ENCODE measurements at places on chromosomes 3 and 15. TPM values are rescaled to one million over a fixed set of nuclear protein-coding genes. Genes with fewer than 3 reads are reported as not detected.

DNA sequence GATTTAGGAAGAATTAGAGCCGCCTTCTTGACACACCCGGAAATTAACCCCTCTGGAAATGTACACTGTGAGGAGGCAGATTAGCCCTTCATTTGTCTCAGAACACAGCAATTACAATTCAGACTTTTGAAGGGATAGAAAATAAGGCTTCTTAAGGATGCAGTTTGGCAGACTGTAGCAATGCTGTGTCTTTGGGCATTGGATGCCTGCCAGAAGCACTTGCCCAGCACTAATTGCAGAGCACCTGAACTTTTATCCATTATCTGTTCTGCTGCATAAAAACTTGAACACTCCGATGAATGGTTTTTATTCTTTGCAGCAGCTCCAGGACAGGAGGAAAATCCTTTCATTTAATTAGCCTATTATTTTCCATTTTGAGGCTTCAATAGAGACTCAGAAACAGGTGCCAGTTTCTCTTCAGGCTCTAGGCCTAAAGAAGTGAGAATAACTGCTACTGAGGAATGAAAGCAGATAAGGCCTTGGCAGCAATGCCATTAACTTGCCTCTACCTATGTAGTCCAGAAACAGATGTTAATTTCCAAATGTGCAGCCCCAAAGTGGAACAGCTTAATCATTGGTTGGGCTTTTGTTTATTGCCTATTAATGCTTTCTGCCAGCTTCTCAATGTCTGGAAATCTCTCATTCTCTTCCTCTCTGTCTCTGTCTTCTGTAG lies 418.5 kb downstream of the NSUN3 start:
- no peak overlapping the region for H3K27ac ChIP-seq
- no peak overlapping the region for H3K4me3 ChIP-seq
- DNase-seq = no peak

- DNase-seq = no peak
- H3K36me3 ChIP-seq = peaks cover 65% of the 10 kb centered on the region
- H3K4me3 ChIP-seq = no peak overlapping the region
- H3K27ac ChIP-seq = no peak overlapping the region
These were observed 42.5 kb downstream of the TAMM41 start for GRCh38 chr3:11803977-11804892.

DNA sequence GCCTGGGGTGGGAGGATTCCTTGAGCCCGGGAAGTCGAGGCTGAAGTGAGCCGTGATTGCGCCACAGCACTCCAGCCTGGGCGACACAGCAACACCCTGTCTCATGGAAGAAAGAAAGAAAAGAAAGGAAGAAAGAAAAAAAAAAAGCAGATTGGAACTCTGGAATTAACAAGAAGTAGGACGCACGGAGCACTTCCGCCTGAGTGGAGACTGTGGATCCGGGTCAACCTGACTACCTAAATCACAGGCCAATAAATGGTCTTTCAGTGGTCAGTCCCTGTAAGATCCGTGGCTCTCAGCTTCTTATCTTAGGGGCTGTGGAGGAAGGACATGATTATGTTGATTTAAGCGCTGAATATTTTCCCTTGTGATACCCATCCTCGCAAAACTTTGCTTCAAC lies 2.4 kb upstream of the PPARG start:
- no peaks in the 10 kb centered on the region for H3K4me1 ChIP-seq
- no peak for DNase-seq
- no peaks in the 10 kb centered on the region for H3K36me3 ChIP-seq
- H3K27me3 ChIP-seq = peaks cover 58% of the 10 kb centered on the region
- peak overlapping the region; percentile 82 for H3K4me3 ChIP-seq

DNA sequence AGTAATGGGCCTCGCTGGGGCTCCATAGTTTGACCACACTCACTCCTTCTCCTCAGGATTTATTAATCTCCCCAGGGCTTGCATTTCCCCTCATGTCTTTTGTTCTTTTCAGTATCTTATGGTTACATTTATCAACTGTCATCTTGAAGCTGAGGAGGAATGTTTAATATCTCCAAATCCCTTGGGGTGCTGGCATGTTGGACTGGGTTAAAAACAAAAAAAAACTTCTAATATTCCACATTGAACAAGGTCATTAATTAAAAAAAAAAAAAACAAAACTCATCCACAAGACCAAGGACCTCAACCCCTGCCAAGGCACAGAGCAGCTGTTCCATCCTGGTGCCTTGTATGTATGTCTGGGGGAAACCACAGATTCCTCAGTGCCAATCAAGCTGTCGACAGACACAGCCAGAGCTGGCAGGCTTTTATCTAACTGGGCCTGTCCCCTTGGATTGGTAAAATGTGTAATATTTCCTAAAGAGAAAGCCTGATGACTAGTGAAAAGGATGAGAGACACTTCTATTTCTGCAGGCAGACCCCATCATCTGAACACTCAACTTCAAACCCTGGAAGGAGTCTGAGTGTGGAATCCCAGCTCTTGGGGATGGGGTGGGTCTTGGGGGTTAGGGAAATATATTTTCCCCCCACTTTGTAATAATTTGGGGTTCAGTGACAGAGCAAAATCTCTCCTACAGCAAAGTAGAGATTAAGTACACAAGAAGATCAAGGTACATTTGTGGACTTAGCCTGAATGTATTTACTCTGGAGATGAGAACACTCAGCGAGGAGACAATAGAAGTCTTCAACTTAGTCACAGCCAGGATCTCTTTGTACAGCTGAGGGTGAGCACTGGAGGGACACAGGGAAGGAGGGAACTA lies 69.1 kb downstream of the TTC23 start:
- no peak for DNase-seq
- no peak overlapping the region for H3K27ac ChIP-seq
- peaks cover 9% of the 10 kb centered on the region for H3K36me3 ChIP-seq
- peaks cover 33% of the 10 kb centered on the region for H3K4me1 ChIP-seq
- H3K27me3 ChIP-seq = no peaks in the 10 kb centered on the region
- no peak overlapping the region for H3K4me3 ChIP-seq

DNA sequence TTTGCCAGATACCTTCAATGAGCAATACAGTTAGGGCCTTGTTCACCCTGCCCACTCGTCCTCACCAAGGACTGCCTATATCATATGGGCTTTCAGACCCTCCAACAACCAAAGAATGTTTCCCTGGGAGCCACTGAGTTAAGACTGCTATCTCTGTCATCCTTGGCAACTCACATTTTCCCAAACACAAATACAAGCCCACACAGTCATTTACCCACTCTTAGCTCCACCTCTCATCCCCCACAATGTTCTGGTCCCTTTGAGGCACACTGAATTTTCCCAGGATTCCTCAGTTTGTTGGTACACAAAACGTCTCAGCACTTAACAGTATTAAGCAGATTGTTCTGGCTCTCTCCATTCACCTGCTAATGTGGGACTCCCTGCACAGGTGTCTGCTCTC lies 204.6 kb downstream of the TLE3 start:
- DNase-seq = no peak
- peaks cover 45% of the 10 kb centered on the region for H3K27me3 ChIP-seq
- no peak overlapping the region for H3K4me3 ChIP-seq
- H3K4me1 ChIP-seq = peaks cover 8% of the 10 kb centered on the region

- H3K27ac ChIP-seq = no peak overlapping the region
- H3K27me3 ChIP-seq = no peaks in the 10 kb centered on the region
- H3K4me1 ChIP-seq = no peaks in the 10 kb centered on the region
- H3K4me3 ChIP-seq = no peak overlapping the region
These were observed 18.1 kb upstream of the OR5AC2 start for GRCh38 chr3:98068824-98069223.

GRCh38 chr3:117695321-117695720 lies 985.7 kb downstream of the TUSC7 start:
- H3K27ac ChIP-seq = no peak overlapping the region
- DNase-seq = no peak
- no peak overlapping the region for H3K4me3 ChIP-seq
- peaks cover 9% of the 10 kb centered on the region for H3K4me1 ChIP-seq
- peaks cover 4% of the 10 kb centered on the region for H3K36me3 ChIP-seq

DNA sequence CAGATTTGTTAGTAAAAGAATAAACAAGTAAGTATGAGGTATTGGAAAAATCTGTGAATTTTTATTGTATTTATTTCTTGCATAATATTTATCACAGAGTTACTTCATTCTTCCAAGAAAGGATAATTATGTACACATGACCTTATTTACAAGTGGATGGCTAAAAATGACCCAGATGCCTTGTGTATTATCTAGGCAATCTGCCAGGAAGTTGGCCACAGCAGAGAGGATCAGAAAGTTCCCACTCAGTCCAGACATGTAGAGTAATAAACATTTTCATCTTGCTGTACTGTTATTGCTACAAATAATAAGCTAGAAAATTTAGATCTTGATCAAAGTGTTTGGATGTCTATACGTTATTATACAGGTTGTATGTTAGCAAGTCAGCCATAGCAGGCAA lies 317.1 kb downstream of the EPHA6 start:
- no peak overlapping the region for H3K4me3 ChIP-seq
- H3K27ac ChIP-seq = no peak overlapping the region
- peaks cover 4% of the 10 kb centered on the region for H3K4me1 ChIP-seq
- DNase-seq = no peak
- no peaks in the 10 kb centered on the region for H3K36me3 ChIP-seq
- H3K27me3 ChIP-seq = no peaks in the 10 kb centered on the region

DNA sequence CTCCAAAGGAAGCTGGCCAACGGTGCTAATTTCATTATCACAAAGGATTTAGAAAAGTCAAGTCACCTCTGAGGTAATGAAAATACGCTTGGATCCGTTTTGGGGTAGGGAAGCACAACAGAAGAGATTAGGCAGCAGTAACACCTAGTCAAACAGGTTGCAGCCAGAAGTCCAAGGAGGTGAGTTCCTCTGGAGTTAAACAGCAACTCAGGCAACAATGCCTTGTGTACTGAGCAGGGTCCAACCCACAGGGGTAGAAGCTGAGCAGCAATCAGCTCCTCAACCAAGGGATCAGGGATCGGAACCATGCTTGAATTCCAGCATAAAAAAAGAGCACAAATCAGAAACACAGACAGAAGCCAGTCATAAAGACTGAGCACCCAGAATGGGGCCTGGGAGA lies 88.1 kb upstream of the SPRED1 start:
- H3K27me3 ChIP-seq = no peaks in the 10 kb centered on the region
- H3K36me3 ChIP-seq = no peaks in the 10 kb centered on the region
- no peak overlapping the region for H3K27ac ChIP-seq
- H3K4me3 ChIP-seq = no peak overlapping the region

DNA sequence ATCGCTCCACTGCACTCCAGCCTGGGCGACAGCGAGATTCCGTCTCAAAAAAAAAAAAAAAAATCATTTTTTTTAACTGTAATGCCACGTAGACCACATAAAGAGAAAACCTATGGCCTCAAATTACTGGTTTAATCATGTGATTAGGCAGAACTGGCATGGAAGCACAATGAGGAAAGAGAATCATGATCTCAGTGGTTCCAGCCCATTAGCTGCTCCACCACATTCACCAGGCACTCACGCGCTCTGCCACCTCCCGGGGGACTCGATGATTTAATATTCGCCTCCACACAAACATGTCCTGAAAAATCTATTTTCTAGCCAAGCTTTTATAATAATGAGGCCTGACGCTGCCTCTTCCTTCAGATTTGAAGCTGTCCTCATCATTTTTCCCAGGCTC lies 204.7 kb downstream of the TBL1XR1 start:
- H3K4me1 ChIP-seq = peaks cover 9% of the 10 kb centered on the region
- no peak overlapping the region for H3K4me3 ChIP-seq
- no peaks in the 10 kb centered on the region for H3K27me3 ChIP-seq
- no peaks in the 10 kb centered on the region for H3K36me3 ChIP-seq
- no peak for DNase-seq

DNA sequence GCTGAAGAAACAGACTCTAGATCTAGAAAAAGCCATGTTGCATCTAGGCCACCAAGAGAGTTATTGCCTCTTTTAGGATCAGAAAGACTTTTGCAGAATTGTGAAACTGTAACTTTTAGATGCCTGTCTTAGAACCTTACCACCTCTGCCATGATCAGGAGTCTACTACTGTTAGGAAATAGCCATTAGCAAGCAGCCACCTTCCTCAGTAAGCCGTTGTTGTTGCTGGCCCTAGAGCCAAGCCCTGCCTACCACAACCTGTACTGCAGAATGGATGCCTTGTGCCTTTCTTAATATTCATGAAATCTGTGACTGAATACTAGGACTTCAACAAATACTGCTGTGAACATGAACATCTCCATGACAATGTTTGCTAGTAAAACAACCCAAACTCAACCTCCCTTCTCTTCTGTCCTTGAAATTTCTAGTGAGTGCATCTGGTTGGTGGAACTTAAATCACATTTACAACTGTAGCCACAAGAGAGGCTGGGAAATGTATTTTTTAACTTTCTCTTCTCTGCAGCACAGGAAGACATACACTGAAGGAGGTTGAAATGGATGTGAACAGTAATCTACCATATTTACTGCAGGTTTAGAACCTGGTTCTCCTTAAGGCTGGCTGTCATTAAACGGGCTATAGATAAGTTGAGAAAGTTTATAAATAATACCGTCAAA lies 20.7 kb downstream of the RASA2 start:
- H3K27me3 ChIP-seq = no peaks in the 10 kb centered on the region
- H3K4me3 ChIP-seq = no peak overlapping the region
- H3K4me1 ChIP-seq = no peaks in the 10 kb centered on the region
- H3K36me3 ChIP-seq = peaks cover 16% of the 10 kb centered on the region

DNA sequence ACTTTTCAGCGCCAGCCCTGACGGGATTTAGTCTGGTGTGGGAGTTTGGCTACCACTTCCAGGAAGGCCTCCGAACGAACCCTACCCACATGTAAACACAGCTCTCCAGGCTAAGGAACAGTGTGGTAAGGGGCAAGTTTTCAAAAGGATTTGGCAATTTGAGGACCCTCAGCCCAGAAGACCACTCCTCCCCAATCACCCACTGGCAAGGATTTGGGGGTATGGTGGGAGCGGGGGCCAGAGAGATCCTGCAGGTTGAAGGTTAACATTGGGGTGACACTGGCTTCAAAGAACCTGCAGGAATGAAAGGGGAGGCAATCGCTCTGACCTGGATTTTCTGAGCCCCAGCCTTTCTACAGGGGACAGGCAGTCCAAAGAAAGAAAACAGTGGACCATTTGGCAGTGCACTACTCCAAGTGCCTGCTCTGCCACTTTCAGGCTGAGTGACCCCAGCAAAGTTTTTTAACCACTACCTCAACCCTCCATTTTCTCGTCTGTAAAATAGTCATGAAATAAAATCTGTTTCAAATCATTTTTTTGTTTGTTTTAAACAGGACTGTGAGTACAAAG lies 34.5 kb downstream of the ZIC4 start:
- H3K36me3 ChIP-seq = no peaks in the 10 kb centered on the region
- H3K4me1 ChIP-seq = peaks cover 15% of the 10 kb centered on the region
- peak overlapping the region; percentile 52 for H3K4me3 ChIP-seq
- H3K27ac ChIP-seq = no peak overlapping the region

- H3K4me1 ChIP-seq = peaks cover 13% of the 10 kb centered on the region
- H3K27ac ChIP-seq = no peak overlapping the region
- no peak for DNase-seq
- peak overlapping the region; percentile 36 for H3K4me3 ChIP-seq
- H3K36me3 ChIP-seq = peaks cover 6% of the 10 kb centered on the region
- H3K27me3 ChIP-seq = no peaks in the 10 kb centered on the region
These were observed 3.9 kb downstream of the TOMM70 start for GRCh38 chr3:100396967-100397366.

DNA sequence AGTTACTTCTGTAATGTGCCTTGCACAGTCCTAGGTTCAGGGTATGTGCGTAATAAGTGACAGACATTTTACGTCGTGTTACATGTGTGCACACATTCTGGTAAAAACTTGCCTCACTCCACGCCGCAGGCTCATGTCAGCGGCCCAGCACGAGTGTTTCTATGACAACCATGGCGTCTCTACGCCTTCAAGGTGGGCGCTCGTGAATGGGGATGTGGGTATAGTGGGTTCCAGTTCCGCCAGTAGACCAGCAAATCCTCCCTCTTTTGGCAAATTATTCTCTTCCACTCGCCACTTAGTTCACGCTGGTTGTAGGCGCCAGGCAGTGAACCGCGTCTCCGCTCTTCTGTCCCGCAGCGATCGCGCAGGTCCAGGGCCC lies 40.3 kb downstream of the CHST14 start:
- H3K27me3 ChIP-seq = peaks cover 55% of the 10 kb centered on the region
- H3K4me1 ChIP-seq = peaks cover 26% of the 10 kb centered on the region
- peaks cover 4% of the 10 kb centered on the region for H3K36me3 ChIP-seq

TTC23 gene
- 18.8 TPM for total RNA-seq
